Panc1 (cell line): ENCODE measurements at places on chromosomes 12 and 14.

GRCh38 chr12:20314328-20314727, 54.0 kb upstream of the PDE3A start:
- no peak for DNase-seq

GRCh38 chr12:15719230-15719629, 70.0 kb downstream of the EPS8 start:
- DNase-seq, result no peak

- DNase-seq, result no peak
These were observed 160.1 kb downstream of the FOXN3 start for GRCh38 chr14:89256951-89257350.

GRCh38 chr12:105078712-105079570, 5.3 kb downstream of the ALDH1L2 start:
- DNase-seq, result no peak

DNA sequence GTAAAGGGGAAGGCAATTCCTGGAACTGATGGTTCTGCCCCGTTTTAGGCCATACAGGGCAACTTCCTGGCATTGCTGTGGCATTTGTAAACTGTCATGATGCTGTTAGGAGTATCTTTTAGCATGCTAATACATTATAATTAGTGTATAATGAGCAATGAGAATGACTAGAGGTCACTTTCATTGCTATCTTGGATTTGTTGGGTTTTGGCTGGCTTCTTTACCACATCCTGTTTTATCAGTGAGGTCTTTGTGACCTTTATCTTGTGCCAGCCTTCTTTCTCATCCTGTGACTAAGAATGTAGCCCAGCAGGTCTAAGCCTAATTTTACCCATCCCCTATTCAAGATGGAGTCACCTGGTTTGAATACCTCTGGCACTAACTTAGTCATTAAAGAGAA, 51.2 kb downstream of the TESPA1 start:
- DNase-seq, result no peak

DNA sequence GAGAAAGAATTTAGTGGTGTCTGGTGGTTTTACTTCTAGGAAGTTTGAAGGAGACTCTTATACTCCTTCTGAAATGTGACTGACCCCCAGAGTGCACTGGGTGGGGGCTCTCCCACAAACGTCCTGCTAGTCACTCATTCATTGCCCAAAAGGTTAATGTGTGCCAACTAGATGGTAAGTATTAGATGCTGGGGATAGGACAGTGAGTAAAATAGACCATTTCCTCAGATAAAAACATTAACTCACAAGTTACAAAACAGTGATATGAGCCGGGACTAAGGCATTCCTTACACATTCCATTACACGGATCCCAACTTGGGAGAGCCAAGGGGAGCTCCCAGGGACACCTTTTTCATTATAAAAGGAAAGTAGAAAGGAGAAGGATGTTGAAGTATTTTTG, 185.1 kb downstream of the ATXN7L3B start:
- no peak for DNase-seq

- DNase-seq, result no peak
These were observed 242.5 kb upstream of the ARHGAP5 start for GRCh38 chr14:31834616-31835015.

DNA sequence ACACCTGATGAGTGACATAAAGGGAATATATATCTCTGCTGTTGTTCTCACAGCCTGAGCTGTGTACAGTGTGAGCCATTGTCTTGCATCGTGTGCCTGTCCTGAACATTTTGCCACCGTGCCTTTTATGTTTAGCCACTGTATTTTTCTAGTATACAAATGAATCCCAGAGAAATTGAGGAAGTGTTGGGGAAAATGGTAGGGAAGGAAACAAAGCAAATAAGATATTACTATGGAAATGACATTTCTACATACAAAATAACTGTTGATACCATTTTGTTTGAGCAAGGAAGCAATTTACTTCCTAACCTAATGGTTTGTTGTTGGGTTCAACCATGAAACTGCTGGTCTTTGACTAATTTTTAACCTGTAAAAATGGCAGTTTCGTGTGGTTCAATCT, 5.5 kb downstream of the PSMA6 start:
- no peak for DNase-seq

- no peak for DNase-seq
These were observed 48.2 kb upstream of the MAP3K9 start for GRCh38 chr14:70857496-70857890.

DNA sequence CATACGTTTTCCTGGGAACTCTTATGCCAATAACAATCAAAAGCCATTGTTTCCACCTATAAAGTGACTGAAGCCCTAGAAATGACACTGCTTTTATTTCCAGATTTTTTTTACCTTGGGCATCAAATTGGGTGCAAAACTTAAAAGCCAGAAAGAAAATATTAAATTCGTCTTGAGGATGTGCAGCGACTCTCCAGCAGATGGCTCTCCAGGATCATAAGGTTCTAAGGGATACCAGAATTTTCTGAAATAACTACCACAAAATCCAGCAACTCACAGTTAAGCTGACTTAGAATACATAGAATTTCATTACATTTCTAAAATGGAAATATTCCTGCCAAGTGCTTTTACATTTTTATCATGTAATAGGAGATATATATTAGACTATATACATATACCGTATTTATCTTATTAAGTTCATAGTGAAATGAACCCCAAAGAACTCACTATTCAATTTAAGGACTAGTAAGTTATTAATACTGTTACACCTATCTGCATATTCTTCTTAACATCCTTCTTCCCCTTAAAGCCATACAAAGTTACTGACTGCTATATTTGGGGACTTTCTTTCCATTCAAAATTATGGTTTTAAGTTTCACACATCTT, 44.0 kb downstream of the ARMH4 start:
- peak; percentile 63 for DNase-seq

- no peak for DNase-seq
These were observed 67.8 kb upstream of the EGLN3 start for GRCh38 chr14:34018564-34019244.

- DNase-seq, result no peak
These were observed 9.6 kb upstream of the ISM2 start for GRCh38 chr14:77508249-77508648.

DNA sequence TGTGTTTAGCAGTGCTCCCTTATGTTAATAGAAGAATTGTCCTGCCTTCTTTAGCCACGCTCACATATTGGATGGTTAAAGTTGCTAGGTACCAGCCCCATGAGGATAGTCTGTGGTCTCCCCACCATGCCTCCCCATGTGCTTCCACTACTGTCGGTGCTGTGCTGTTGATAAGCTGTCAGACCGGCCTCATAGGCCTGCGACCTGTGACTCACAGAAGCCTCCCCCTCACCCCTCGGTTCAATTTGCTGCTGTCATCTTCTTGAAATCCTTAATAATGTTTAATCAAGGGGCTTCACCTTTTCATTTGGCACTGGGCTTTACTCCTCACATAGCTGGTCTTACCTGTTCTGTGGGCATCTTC, 227.2 kb downstream of the NPAS3 start:
- no peak for DNase-seq

DNA sequence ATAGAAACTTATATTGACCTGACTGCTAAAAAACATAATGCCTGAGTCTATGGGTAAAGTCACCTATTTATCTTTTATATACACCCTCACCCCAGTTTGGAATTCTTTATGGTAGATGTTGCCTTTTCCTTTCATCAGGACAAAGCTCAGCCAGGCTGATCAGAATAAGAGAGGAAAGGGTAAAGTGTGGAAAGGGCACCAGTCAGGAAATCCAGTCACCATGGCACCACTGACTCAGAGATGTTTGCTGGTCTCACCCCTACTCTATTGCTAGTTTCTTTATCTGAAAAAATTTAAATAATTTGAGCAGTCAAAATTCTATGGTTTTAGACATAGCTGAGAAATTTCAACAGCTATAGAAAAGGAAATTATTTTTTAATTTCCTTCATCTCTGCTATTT, 49.2 kb upstream of the SSTR1 start:
- DNase-seq, result no peak

GRCh38 chr14:91947475-91948184, at the start of gene FBLN5:
Gene FBLN5, minus strand, starts transcription at chr14:91947694. Its CDS starts 465 bp downstream, at chr14:91947229.
- no peak for DNase-seq

GRCh38 chr12:6914947-6915788, 788 bp downstream of the ENO2 start:
- no peak for DNase-seq

GRCh38 chr12:124318278-124319020, 23.6 kb downstream of the RFLNA start:
- no peak for DNase-seq

DNA sequence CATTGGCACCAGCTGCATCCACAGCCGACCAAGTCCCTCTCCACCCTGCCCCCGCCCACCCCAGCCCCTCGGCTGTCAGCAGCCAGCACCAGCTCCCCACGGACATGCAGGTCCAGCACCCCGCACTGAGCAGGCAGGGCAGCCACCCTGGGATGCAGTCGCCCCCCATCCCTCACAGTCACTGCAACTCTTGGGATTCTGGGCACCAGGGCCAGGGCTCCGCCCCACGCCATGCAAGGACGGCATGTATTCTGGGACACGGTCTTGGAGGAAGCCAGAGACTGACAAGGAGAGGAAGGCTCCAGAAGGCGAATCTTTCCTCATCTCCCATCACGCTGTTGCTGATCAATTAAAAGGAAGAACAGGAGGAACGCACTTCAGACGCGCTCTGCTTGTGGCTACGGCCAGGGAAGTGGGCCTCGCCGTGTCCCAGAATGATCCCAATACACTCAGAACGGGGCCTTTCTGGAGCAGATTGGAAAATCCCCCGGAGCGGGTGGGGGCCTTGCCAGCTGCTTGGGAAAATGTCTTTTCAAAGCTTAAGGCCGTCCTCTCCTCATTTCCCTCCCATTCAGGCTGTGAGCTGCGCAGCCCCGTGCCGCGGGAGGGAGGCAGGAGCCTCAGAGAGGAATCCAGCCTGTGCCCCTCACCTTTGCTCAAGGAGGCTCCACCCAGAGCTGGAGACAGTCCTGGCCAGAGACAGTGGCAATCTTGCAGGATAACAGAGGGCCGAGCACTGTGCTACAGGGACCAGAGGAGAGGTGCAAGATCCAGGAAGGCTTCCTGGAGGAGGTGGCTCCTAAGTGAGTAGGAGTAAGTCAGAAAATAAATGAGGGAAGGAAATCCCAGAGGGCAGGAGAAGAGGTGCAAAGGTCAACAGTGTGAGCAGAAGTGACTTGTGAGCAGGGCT, 54.1 kb upstream of the DIO3 start:
- no peak for DNase-seq

GRCh38 chr14:63452796-63453195, 90.4 kb downstream of the PPP2R5E start:
- DNase-seq, result no peak

DNA sequence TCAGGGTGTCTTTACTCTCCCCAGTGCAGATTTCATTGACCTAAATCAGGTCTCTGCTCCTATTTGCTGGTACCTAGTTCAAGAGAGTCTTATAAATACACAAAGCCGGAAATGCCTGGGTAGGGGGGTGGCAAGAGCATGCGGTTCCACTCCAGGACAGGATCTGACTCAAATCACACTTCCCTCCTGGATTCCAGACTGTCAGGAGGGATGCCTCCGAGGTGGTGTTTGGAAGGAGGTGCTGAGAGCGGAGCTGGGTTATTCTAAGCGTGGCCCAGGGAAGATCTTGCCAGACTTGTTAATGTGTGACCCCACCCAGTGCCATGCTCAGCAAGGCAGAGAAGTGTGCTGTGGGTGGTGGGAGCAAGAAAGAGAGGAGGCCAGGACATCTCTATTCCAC, 49.8 kb downstream of the B4GALNT3 start:
- DNase-seq, result no peak

DNA sequence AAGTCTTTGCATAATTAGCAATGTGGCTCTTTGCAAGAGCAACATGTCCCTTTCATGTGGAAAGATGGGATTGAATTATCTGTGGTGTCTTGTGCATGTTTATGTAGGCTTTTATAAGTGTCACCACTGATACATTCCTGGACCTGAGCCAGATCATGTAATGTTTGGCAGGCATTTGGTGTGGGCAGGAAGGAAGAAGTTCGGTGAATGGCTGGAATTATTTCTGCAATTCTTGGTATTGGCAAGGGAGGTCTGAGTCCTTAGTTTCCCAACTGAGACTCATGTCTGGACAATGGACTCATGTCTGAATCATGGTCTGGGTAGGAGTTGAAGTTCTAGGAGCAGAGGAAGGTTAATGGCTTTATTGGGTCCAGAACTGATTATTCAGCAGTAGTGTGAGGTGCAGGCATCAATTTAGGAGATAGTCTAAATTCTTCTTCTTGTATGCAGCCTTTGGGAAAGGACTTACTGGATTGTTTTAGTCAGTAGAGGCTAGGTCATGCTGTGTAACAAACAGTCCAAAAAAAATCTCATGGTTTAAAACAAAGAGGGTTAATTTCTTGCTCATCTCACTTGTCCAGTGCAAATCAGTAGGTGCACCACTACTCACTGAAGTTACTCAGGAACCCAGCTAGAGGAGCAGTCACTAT, 186.5 kb upstream of the LHX5 start:
- DNase-seq, result no peak

DNA sequence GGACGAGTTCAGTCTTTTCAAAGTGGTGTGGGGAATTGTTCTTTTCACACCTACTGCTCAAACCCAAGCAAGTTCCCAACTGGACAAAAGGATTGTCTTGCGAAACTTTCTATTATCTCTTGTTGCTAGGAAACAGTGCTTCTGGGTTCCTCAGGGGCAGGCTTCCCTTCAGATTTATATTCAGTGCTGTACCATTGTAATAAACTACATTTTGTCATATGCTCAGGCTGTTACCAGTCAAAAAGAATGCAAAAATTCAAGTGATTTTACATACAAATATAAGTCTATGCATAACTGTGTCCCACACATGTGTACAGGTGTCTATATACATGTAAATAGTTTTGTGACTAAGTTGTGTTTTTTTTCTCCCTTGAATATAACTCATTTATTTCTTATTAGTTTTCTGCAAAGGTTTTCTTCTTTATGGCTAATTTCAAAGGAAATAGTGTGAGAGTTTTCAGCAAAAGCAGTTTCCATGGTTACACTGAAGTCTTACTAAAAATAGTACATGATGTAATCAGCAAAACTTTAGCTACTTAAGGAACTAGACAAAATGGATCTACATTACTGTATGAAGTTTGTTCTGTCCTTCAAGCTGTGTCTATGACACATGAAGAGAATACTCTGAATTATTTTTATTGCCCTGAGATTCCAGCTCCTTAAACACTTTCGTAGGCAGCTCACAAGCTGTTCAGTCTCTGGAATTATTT, 430.2 kb upstream of the TMPO start:
- no peak for DNase-seq

DNA sequence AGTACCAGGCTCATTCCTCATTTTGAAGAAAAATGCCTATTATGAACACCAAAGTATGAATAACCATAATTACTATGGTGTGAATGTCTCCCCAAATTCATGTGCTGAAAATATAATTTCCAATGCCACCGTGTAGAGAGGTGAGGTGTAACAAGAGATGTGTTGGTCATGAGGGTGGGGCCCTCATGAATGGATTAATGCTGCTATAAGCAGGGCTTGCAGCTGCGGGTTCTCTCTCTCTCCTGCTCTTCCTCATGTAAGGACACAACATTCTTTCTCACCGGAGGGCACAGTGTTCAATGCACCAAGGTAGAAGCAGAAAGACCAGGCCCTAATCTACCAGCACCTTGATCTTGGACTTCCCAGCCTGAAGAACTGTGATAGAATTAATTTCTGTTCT, 70.0 kb downstream of the TMTC1 start:
- no peak for DNase-seq

- DNase-seq, result no peak
These were observed 36.0 kb downstream of the ATF1 start for GRCh38 chr12:50799908-50800307.
